Activated CD8-positive, alpha-beta memory T cell treated with anti-CD3 and anti-CD28 coated beads, Interleukin-2, amount 50 U/mL, for 4 hours (primary cell): ENCODE measurements at places on chromosomes 6 and 20.

DNA sequence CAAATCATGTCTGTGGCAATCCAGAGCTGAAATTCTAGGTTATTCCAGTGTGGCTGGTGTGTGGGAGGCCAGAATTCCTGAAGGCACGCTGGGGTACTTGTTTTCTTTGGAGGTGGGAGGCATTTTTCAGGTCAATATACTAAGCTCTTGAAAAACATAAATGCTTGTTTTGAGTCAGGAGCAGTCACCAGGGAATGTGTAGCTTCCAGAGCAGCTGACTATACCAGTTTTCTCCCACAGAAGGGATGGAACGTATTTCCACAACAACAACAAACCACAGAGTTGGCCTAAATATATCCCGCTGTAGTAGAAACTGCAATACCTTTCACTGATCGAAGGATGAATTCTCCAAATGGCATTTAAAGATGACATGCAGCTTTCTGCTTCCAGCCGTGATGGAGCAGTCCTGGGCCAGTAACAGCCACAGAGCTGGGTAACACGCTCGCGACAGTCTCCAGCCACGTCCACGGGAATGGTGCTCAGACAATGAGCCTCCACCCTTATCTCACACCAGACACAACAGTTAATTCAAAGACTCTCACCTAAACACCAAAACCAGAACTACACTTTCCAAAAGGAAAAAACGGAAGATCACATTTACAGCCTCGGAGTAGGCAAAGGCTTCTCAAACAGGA is 23.2 kb downstream of the CHRNA4 start:
- no peak for DNase-seq

GRCh38 chr6:89547281-89547680 is 91.3 kb downstream of the LYRM2 start:
- no peak for DNase-seq

DNA sequence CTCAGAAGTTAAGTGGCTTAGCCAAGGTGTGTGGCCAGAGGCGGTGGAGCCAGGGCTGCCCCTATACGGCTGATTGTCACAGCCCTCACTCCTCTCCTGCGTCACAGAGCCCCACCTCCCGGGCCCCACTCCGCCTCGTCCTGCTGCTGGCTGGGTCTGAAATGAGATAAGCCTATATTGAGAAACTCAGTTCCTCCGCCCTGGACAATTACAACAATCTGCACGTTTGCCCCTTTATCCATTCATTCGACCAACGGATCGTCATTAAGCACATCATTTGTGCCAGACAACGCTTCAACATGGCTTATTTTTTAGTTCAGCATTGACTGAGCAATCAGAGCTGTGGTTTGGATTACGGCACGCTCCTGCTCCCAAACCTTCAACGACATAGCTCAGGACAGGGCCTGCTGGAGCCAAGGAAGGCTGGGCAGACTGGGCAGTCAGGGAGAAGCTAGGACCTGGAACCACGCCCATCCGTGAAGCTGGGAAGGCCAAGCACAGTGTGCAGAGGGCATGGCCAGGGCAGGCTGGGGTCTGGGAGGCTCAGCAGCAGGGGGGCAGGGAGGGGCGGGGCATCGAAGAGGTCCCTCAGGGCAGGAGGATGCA is 16.6 kb upstream of the EZR start:
- DNase-seq = no peak

- DNase-seq = peak; percentile 61
Measured at GRCh38 chr6:85641897-85642773, 551 bp downstream of the SYNCRIP start.

- no peak for DNase-seq
Measured at GRCh38 chr20:59175861-59176260, 12.2 kb downstream of the ZNF831 start.

- DNase-seq = no peak
Measured at GRCh38 chr20:41030531-41031242, 2.1 kb downstream of the TOP1 start.

GRCh38 chr6:37698264-37699137 is 818 bp upstream of the MDGA1 start:
- peak; percentile 64 for DNase-seq

DNA sequence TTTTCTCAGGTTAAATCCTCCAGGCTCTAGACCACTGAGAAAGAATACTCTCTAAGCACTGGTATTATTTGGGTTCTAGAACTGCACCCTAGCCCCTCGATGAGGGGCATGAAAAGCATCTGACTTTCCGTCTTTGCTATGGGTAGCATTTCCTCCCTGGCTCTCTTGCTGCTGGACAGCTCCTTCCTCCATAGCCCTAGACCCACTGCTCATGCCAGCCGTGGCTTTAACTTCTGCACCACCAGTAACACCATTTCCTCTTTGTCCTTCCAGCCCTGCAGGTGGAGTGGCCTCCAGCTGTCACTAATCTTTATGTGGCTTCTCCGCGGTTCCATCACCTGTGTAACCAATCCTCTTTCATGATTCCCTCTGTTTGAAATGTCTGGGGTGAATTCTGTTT is 194.9 kb downstream of the SCP2D1 start:
- no peak for DNase-seq

GRCh38 chr6:43793875-43794242 is 23.8 kb downstream of the VEGFA start:
- DNase-seq = no peak

GRCh38 chr6:108407904-108408827 is 113.3 kb downstream of the AFG1L start:
- DNase-seq = no peak

DNA sequence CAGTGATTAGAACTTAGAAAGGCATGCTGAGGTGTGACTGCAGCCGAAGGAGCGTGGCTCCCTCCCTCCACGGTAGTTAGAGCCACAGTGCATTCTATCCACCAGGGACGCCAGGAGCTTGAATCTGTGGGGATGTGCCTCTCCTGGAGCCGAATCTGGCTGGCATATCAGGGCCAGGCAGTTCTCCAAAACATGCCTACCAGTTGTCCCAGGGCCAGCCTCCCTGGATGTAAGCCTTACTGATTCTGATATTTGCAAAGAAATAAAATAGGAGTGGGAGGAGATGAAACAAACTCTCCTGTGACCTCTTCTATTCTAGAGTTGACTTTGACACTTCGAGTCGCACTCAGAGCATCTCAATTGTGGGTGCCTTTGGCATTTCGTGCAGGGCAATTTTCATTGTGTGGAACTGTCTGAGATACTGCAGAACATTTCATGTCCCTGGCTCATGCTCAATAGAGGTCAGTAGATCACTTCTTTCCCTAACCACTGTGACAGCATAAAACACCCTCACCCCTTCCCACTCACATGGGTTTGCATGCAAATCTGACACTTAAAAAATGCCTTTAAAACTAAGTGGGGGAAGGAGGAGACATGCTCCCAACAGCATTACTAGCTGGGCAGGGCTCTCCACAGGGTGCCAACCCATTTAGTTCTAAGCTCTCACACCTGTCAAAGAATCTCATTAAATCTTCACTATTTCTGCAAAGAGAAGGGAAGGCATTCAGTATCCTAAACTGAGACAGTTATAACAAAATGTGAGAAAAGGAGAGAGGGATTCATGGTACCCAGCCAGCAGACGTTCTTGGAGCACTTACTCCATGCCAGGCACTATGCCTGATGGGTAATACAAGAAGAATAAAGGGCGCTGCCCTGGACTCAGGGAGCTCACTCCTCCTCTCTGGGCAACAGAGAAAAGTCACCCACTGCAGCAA is 378.9 kb downstream of the PREX1 start:
- no peak for DNase-seq

- no peak for DNase-seq
Measured at GRCh38 chr6:151110576-151110905, 129.2 kb upstream of the AKAP12 start.

DNA sequence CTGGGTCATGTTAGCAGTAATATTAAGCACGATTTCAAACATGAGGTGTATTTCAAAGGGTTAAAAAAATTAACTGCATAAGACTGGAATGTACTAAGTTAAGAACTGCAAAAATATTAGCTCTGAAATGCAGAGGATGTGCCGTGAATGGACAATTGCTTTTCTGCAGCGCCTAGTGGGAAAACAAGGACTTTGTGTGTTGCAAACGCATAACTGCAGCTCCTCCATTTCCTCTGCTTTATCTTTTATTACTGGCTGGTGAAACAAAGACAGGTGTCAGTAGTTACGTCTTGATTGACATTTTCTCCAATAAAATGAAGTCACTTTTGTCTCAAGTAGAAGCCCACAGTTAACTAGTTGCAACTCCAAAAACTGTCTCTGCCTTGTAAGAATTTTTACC is 1.7 kb downstream of the PDE7B start:
- DNase-seq = no peak

GRCh38 chr20:17282501-17282900 is 55.7 kb downstream of the PCSK2 start:
- no peak for DNase-seq

DNA sequence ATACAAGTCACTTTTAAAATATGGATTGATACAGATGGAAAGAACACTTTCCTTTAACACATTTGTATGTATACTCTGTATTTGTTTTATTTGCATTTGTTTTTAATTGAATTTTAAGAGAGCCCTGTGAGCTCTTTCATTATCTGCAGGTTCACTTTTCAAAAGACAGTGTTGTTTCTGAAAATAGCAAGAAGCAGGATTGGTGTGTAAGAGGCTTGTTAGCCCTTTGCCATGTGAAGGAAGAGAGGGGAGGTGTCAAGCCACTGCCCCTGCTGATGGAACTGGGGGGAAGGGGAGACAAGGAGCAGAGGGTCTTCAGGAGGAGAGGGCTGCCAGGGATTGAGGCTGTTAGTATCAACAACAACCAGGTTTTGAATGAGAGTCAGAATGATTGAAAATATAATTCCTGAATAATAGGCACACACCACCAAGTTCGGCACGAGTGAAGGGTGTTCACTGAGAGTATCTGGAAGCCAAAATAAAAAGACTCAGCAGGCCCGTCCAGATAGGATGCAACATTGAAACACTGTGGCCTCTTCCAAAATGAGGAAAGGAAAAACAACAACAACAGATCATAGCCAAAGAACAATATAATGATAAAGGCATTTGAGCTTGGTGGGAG is 12.6 kb upstream of the PBOV1 start:
- no peak for DNase-seq

DNA sequence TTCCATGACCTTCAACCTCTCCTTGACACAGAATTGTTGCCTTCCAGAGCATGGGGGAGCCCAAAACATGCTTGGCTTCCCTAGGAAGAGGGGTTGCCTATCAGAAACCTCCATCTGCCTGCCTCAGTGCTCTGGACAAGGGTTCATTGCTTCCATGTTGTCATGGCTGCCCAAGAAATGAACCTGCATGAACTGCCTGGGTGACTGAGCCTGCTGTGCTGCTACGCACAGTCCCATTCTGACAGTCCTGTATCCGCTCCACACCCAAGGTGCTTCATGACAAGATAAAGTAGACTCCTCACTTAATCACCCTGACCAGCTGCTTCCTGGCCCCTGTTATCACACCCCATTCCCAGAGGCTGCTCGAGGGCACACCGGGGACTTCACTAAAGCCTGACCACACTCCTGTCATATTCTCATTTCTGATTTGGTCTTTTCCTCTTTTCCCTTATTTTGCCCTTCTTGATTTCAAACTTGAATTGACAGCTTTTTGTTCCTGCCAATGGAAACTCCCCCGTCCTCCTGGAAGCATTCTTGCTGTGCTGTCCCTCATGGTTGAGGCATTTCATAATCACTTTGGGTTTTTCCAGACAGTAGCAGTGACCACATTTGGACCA is 31.9 kb downstream of the GMPR start:
- DNase-seq = no peak

GRCh38 chr6:15437090-15437635 is 191.3 kb downstream of the JARID2 start:
- no peak for DNase-seq

DNA sequence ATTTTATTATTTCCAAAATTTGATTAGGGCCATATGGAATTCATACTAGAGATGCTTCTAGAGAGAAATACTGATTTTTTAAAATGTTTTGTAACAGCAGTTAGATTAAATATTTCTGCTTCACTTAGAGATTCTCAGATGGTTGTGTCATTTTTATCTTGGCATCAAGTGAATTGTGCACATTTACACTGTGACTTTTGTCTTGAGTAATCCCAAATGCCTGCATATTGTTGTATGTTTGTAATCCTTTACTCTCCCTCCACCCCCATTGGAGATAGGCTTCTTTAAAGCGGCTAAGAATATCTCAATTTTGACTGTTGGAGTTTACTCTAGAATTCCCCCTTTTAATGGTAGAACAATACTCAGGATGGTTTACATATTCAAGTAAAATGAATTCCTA is 19.0 kb downstream of the STX16 start:
- no peak for DNase-seq

GRCh38 chr20:58515233-58516212 is at the start of gene APCDD1L:
Gene APCDD1L, minus strand, starts transcription at chr20:58515399. Its CDS starts 692 bp downstream, at chr20:58514707.
- DNase-seq = no peak

DNA sequence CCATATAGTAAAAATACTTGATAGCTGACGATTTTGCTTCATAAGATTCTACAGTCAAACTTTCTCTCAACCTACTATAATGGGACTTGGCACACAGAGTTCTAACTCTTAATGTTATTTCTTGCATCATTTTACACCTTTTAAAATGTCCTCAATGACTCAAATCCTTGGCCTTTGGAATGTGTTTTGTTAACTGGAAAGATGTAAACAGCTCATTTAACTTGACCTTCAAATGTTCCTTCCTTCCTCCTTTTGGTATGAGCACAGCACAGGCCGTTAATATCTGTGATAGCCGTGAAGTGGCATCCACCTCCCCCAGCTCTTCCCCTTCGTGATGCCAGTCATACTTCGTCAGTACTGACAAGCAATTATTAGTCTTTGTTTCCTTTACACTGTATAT is 972.0 kb upstream of the CITED2 start:
- no peak for DNase-seq

DNA sequence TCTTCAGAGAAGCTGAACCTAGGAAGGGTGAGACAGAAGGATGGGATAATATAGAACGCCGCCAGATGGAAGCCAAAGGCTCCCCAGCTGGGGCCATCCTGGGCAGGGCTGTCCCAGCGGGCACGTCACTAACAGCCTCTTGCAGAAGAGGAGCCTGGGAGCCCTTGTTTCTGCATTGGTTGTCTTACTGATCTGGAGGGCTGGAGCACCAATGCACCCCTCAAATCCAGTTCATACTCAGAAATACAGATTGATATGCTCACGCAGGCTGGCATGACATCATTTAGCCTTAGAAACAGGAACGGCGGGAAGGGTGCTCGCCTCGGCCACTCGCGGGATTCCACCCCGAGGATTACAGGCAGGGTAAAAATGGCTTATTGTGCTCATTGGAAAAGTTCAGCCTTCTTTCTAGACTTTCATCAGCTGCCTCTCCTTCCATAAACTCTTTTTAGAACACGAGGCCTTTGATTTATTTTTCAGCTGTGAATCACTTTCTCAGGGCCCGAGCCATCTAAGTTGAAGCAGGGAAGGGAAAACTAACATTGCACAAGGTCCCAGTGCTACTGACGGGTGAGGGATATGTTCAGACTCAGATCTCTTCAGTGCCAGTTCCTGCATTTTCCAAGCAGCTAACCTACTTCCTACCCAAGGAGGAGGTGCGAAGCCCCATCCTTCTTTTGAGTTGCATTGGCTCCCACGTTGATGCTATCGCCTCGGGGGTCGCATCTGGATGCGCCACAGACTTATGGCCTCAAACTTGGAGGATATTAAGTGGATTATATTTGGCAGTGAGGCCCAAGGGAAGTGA is 82.3 kb downstream of the GMPR start:
- DNase-seq = no peak

- DNase-seq = no peak
Measured at GRCh38 chr6:10999994-11000393, 44.1 kb downstream of the ELOVL2 start.
